ENCODE measurements at places on chromosomes 2 and 18.

DNA sequence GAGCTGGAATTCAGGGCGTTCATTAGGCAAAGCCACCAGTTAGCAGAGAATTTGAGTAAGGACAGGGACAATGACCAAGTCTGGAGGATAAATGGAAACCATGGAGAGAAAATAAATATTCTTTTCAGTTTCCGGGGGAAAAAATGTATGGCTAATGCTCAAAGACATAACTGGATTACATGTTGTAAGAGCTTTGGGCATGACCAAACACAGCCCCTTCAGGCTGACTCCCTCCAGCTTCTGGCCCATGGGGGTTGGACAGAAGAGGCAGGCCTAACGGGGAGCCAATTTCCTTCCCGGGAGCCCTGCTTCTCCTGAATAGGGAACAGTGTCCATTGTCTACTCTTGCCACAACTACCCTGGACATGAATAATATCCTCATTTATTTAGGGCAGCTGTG lies 39.5 kb upstream of the FOXI3 start:
- DNase-seq, result no peak

DNA sequence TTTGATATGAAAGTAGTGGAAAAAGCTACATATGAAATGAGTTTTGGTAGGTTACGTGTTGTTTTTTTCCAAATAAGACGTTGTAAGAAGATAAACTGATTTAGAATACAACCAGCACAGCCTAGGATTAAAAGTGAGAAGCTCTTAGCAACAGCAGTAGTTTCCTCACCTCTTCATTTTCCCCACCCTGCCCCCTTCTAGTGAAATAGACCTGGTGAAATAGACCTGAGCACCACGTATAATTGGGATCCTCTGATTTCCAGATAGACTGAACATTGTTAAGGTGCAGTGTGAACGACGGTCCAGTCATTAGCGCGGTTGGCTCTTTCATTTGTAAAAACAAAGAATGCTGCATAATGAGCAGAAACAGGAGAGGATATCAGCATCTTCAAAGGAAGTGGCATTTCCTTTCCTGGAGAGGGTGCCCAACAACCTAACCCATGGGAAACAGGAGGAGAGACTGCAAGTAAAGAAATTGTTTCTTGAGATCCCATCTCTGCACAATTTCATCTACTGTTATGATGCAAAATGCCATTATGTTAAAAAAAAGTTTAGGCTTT lies 114.3 kb downstream of the FIGN start:
- DNase-seq, result no peak

DNA sequence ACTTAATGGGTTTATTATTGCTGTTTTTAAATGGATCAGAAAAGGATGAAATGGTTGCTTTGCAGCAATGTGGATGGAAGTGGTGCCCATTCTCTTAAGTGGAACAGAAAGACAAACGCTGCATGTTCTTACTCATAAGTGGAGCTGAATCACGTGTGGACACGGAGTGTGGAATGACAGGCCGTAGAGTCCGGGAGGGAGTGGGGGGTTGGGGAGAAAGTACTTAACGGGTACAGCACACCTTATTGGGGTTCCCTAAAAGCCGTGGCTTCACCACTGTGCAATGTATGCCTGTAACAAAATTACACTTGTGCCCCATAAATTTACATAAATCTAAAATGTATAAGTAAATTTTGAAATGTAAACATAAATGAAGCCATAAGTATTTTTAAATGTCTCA lies 64.0 kb upstream of the CTDP1 start:
- no peak for DNase-seq

- no peak for DNase-seq
Observed at GRCh38 chr18:47953471-47953931, 23.0 kb upstream of the SMAD2 start.

DNA sequence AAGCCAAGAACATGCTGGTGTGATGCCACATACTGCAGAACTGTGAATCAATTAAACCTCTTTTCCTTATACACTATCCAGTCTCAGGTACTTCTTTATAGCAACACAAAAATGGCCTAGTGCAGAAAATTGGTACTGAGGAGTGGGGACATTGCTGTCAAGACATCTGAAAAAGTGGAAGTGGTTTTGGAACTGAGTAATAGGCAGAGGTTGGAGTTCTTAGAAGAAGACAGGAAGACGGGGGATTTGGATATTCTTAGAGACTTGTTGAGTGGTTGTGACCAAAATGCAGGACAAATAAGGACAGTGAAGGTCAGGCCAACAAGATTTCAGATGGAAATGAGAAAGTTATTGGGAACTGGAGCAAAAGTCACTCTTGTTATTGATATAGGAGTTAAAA lies 31.3 kb upstream of the CDH2 start:
- no peak for DNase-seq

DNA sequence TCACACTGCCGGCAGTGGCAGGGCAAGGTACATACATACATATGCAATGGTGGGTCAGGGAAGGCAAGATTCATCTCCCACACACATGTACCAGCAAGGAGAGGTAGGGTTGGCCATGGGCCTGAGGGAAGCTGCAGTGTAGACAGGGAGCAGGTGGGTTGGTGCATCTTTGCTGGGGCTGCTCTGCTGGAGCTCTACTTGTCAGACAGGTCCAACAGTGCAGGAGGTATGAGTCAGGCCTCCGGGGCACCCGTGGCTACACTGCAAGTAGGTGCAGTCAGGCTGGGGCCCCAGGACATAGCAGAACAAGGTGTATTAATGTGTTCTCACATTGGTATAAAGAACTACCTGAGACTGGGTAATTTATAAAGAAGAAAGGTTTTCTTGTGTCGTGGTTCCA lies 281.1 kb upstream of the COL3A1 start:
- no peak for DNase-seq

DNA sequence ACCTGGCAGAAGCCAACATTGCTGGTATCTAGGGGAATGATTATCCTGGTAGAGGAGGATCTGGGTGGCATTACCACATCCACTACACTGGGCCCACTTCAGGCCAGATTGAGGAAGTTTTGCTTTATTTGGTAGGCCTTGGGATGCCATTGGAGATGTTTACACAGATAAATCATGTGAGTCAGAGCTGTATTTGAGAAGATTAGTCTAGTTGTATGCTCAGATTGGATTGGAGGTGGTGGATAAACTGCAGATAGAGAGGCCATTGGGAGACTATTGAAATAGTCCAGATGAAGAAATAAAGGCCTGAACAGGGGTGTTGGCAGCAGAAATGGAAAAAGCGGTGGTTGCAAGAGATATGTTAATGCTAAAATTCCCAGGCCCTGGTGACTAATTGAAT lies 81.5 kb downstream of the EFEMP1 start:
- no peak for DNase-seq

DNA sequence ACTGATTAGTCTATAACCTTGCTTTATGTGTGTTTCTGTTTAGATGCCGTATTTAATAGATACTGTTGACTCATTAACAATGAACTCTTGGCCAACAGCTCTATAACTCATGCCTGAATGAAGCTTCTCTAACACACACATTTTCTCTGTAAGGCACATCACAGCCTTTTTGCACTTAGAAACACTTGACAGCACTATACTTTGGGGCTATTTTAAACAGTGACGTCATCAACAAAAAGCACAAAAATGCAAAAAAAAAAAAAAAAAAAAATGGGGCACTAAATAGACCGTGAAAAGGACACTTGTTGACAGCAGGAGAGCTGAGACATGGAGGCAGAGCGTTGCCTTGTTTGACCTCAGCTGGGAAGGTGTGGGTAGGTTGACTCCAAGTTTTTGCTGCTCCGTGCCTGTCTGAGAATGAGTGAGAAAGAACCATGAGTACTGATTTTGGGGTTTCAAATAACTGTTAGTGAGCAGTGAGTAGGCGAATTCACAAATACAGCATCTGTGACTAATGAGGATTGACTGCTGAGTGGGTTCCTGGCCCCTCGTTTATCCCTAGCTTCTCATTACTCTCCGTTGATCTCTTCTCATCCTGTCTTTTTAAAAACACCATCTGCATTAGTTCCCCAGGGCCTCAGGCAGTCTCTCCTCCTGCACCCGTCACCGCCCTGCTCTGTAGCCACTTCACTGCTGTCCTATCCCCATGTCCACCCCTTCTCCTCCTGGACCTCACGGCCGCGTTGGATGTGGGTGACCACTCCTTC lies 24.4 kb downstream of the SPP2 start:
- no peak for DNase-seq

- DNase-seq, result no peak
Observed at GRCh38 chr2:144983107-144983506, 463.2 kb upstream of the ZEB2 start.

GRCh38 chr2:8307606-8308180 lies 374.2 kb upstream of the ID2 start:
- no peak for DNase-seq

- no peak for DNase-seq
Observed at GRCh38 chr2:239727776-239728600, 297.2 kb downstream of the NDUFA10 start.

GRCh38 chr2:120739438-120740090 lies 3.9 kb downstream of the GLI2 start:
- DNase-seq, result no peak

DNA sequence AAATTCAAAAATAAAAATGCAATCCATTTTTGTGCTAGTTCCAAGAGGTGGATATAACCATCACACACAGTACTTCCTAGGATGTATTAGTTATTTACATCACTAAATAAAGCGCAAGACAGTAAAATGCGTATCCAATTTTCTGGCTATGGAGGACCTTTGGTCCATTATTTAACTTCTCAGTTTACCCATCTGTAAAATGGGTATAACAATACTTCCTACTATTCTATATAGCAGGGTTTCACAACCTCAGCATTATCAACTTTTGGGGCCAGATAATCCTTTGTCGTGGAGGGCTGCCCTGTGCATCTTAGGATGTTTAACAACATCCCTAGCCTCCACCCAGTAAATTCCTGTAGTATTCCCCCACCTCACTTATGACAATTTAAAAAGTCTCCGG lies 275.1 kb upstream of the PKDCC start:
- no peak for DNase-seq

- no peak for DNase-seq
Observed at GRCh38 chr2:114022360-114023085, 132.6 kb downstream of the ACTR3 start.

GRCh38 chr18:6607343-6607742 lies 122.2 kb upstream of the ARHGAP28 start:
- no peak for DNase-seq

GRCh38 chr18:50706199-50706598 lies 113.6 kb downstream of the MRO start:
- peak; percentile 15 for DNase-seq

DNA sequence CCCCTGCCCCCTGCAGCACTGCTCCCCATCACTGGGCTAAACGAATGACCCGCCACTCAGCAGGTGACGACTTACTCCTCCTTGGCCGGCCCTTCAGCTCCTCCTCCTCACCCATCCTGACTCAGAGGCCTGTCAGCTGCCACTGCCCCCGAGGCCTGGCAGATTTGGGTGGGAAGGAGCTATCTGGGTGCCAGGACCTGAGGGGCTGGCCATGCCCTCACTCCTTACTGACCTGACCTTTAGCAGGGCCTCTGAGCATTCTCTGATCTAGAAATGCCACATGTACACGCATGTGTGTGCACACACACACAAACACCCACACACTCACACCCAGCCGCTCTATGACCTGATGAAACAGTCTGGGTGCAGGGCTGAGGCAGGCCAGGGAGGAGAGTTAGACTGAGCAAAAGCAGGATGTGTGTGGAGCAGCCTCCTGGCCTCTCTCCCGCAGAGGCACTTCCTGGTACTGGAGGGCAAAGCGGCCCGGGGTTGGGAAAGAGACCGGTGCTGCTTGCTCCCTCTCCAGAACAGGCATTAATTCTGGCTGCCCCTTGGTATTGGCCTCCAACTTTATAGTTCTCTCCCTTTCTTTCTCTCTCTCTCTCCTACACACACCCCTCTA lies 68.0 kb downstream of the ZFP36L2 start:
- no peak for DNase-seq

GRCh38 chr2:230472621-230473018 lies 56.6 kb downstream of the SP100 start:
- no peak for DNase-seq

GRCh38 chr2:124112966-124113365 lies 87.9 kb downstream of the CNTNAP5 start:
- no peak for DNase-seq

- DNase-seq, result no peak
Observed at GRCh38 chr18:76466410-76466991, 28.5 kb downstream of the ZNF516 start.

GRCh38 chr2:236158969-236159777 lies 9.0 kb downstream of the GBX2 start:
- no peak for DNase-seq

GRCh38 chr18:57052759-57053158 lies 94.1 kb upstream of the BOD1L2 start:
- no peak for DNase-seq

DNA sequence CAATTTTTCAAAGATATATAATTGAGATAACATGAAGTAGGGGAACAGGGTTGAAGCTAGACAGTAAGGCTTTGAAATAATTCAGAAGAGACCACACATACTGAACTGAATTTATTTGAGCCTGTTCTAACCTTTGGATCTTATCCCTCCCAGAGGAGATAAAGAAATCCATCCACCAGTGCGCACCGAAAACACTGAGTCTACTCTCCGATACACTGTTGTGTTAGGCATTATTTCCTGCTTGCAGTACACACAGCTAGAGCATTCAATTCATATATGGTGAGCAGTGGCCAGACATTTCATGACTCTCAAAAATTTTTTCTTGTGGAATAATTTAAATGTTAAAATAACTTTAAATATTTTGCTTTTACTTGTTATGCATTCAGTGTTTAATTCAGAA lies 342.7 kb downstream of the GPD2 start:
- no peak for DNase-seq

- DNase-seq, result no peak
Observed at GRCh38 chr2:113857464-113857863, 32.4 kb upstream of the ACTR3 start.

GRCh38 chr2:196287523-196287922 lies 116.1 kb upstream of the STK17B start:
- no peak for DNase-seq

DNA sequence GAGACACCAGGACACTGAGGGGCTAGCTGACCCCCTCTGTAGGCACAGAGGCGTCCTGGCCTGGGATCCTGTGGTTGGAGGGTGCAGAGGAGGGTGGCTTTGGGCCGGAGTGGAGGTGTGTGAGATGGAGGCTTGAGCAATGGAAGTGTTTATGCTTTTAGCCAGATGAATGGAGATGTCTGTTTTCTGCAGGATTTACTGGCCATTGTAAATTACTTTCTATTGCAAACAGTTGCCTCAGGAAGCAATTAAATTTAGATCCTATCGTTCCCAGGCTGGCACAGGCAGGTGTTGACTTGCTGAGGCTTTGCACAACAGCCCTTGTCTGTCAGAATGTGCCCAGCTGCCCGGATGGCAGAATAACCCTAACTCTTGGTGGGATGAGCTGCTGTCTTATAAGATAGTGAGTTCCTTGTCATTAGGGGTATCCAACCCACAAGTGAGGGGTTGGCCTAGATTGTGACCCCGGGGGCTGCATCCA lies 1.8 kb upstream of the ARID5A start:
- no peak for DNase-seq

GRCh38 chr2:237412988-237413776 lies 782 bp downstream of the COL6A3 start:
- DNase-seq, result no peak
